ENCODE measurements at places on chromosomes 6 and 20.

- peak; percentile 76 for DNase-seq
These were observed 128.3 kb downstream of the MAP3K7 start for GRCh38 chr6:90458353-90459224.

DNA sequence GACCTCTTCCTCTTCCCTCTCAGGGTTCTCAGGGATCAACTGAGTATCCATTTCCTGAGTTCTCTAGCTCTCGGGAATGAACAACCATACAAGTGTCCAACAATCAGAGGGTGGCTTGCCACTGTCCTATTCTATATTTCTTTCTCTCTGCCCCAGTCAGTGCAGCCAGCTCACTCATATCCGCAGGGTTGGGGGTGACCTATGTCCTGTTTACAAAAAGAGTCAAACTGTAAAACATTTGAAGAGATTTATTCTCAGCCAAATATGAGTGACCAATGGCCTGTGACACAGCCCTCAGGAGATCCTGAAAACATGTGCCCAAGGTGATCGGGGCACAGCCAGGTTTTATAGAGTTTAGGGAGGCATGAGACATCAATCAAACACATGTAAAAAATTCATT lies 10.8 kb upstream of the BTN3A2 start:
- DNase-seq = no peak

GRCh38 chr20:1282966-1283365 lies 16.9 kb downstream of the SNPH start:
- DNase-seq = no peak

- no peak for DNase-seq
These were observed 374.6 kb upstream of the SYNCRIP start for GRCh38 chr6:86017236-86017635.

DNA sequence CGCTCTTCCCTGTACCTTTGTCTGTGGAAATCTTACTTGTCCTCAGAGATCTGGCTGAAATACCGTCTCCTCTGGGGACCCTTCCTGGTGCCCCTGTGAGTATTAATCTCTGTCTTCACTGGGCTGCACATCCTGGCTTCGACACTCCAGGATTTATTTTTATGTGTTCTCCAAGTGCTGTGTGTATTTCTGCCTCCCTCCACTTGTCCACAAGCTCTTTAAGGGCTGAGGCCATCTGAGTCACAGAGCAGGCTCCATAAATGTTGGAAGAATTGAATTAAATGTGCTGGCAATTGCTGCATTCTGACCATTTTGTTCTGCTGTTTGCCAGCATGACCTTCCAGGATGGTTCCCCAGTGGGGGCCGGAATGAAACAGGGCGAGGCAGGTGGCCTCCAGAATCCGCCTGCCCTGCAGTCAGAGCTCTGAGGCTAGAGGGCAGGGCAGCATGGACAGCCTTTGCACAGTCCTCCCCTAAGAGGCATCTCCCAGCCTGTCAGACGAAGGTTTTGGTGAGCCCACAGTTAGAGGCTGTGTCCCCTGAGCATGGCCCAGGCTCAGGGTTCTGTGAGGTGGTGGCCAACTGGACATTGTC lies 105.8 kb downstream of the DLGAP4 start:
- DNase-seq = no peak

GRCh38 chr6:124496334-124496733 lies 465.9 kb upstream of the RNF217 start:
- no peak for DNase-seq

DNA sequence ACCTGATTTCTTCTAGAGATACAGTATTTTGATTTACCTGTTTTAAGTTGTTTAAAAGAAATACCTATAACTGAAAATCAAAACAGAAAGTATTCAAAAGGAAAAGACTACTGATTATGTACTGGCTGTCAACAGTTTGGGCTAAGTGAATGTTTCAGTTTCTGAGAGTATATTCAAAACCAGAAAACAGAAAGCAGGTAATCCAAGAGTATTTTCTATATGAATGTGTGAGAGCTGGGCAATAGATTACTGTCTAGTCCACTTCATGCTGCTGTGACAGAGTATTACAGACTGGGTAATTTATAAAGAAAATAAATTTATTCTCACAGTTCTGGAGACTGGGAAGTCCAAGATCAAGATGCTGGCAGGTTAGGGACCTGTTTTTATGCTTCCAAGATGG lies 261.0 kb downstream of the ARHGAP18 start:
- no peak for DNase-seq

GRCh38 chr6:80959034-80959433 lies 793.4 kb downstream of the TENT5A start:
- DNase-seq = no peak

DNA sequence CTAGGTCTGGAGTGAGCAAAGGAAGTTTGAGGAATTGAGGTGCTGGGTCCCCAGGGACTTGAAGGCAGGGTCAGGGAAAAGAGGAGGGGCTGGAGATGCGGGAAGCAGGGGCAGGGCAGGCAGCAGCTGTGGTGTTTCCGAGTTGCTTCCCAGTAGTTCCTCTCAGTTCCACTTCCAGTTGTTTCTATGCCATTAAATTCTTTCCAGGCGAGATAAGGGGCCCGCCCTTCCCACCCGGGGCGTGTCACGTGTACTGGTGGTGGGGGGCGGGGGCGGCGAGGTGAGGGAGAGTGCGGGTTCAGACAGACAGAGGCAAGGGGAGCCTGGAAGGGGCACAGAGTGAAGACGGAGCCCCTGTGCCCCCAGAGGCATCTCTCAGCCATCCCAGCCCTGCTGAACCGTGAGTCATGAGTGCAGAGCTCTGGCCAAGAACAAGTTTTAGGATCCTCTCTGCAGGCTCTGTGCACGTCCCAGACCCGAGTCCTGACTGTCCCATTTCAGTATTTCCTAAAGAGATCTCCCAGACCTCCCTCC lies 977 bp downstream of the TNXB start:
- DNase-seq = peak; percentile 63

- DNase-seq = no peak
These were observed 531.1 kb downstream of the LMBRD1 start for GRCh38 chr6:69265706-69266105.

DNA sequence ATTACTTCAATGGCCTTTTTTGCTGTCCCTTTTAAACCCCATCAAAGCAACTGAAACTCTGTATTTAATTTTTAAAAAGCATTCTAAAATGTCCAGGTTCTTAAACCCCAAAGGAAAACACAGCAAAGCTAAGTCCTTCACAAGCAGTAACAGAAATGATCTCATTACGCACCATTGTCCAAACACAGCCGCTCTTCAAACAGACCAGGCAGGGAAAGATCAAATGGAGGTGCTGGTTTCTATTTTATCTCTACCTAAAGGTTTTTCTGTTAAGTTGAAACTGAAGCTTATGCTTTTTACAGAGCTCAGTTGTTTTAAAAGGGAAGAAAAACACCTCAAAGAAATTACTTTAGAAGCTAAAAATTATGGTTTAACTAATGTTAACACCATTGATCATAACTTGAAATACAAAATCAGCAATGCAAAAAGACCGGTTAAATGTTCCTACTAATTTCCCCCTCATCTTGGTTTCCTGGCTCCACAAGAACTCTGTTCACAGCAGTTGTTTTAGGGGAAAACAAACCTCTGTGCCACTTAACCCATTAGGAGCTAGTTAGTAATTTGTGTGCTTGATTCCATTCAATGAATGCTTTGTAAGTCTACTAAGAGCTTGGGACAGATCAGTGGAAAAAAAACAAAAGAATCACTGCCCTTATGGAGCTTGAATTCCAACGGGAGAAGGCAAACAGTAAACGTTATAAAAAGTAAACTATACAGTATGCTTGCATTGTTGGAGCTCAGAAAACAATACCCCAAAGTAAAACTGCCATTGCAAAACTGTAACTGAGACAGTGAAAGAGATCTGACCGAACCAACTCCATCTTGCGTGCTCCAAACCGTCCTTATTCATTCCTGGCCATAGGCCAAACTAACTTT lies 87.4 kb downstream of the CD24 start:
- DNase-seq = no peak

DNA sequence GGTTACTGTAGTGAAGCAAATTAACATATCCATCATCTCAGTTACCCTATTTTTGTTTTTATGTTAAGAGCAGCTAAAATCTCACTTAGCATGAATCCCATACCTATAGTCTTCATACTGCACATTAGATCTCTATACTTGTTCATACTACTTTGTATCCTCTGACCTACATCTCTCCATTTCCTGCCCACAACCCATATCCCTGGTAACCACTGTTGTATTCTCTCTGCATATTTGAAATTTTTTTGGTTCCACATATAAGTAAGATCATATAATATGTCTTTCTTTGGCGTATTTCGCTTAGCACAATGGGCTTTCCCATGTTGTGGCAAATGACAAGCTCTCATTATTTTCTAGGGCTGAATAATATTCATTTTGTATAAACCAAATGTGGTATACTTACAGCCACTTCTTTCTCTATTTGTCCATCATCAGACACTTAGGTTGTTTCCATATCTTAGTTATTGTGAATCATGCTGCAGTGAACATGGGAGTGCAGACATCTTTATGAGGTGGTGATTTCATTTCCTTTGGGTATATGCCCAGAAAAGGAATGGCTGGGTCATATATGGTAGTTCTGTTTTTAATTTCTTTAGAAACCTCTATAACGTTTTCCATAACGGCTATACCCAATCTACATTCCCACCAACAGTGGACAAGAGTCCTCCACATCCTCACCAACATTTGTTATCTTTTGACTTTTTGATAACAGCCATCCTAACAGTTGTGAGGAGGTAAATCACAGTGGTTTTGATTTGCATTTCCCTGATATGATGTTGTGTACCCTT lies 39.8 kb downstream of the BACH2 start:
- DNase-seq = no peak

GRCh38 chr6:93394471-93394870 lies 24.9 kb downstream of the EPHA7 start:
- no peak for DNase-seq

DNA sequence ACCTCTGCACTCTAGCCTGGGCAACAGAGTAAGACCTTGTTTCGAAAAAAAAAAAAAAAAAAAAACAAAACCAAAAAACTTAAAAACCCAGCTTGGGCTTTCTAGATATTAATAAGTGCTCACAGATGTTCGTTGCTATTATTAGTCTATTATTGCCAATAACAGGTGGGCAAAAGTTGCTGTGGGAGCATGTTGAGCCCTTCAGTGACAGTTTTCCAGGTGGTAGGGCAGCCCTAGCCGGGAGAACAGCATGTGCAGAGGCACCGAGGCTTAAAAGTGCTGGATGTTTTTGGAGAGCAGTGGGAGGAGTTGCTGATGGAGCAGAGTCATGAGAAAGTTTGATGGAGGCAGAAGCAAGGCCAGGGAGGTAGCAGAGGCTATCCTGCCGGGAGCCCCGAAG lies 4.4 kb downstream of the PPP1R16B start:
- no peak for DNase-seq

- no peak for DNase-seq
These were observed 15.4 kb downstream of the CST7 start for GRCh38 chr20:24964506-24964840.

All from hematopoietic multipotent progenitor cell treated with erythropoietin and hydrocortisone succinate and interleukin-3 and kit ligand, for 8 days (in vitro differentiated cells).